Peyer's patch (tissue), 4 donors: ENCODE measurements at places on chromosomes 13 and 19. TPM values are rescaled to one million over a fixed set of nuclear protein-coding genes. Genes with fewer than 3 reads are reported as not detected.

DNA sequence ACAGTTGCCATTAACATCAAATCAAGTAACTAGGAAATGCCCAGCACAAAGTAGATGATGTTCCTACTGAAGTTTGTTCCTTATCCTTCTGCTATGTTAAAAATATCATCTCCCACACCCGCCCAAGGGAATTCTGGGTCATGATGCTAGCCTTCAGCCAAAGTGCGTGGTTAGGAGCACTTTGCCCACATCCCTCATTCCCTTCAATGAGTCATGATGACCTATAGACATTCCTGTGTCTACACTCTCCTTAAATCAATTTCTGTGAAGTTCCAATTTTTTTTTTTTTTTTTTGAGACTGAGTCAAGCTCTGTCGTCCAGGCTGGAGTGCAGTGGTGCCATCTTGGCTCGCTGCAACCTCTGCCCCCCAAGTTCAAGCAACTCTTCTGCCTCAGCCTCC is 17.0 kb downstream of the RXFP2 start:
- H3K4me1 ChIP-seq, result no peaks in the 10 kb centered on the region
- no peak for DNase-seq
- no peaks in the 10 kb centered on the region for H3K27me3 ChIP-seq
- H3K4me3 ChIP-seq, result no peak overlapping the region
- no peak overlapping the region for H3K27ac ChIP-seq
- no peaks in the 10 kb centered on the region for H3K36me3 ChIP-seq

- no peaks in the 10 kb centered on the region for H3K36me3 ChIP-seq
- no peaks in the 10 kb centered on the region for H3K27me3 ChIP-seq
- H3K27ac ChIP-seq, result peak overlapping the region; percentile 53
- no peak for DNase-seq
Measured at GRCh38 chr13:73676550-73677047, 457.6 kb downstream of the KLF12 start.

- no peak for DNase-seq
- H3K4me3 ChIP-seq, result no peak overlapping the region
Measured at GRCh38 chr13:41601718-41602445, 144.5 kb downstream of the RGCC start.

GRCh38 chr19:39223703-39224279 is 19.7 kb upstream of the SYCN start:
- no peaks in the 10 kb centered on the region for H3K36me3 ChIP-seq
- H3K27me3 ChIP-seq, result no peaks in the 10 kb centered on the region
- H3K27ac ChIP-seq, result no peak overlapping the region

DNA sequence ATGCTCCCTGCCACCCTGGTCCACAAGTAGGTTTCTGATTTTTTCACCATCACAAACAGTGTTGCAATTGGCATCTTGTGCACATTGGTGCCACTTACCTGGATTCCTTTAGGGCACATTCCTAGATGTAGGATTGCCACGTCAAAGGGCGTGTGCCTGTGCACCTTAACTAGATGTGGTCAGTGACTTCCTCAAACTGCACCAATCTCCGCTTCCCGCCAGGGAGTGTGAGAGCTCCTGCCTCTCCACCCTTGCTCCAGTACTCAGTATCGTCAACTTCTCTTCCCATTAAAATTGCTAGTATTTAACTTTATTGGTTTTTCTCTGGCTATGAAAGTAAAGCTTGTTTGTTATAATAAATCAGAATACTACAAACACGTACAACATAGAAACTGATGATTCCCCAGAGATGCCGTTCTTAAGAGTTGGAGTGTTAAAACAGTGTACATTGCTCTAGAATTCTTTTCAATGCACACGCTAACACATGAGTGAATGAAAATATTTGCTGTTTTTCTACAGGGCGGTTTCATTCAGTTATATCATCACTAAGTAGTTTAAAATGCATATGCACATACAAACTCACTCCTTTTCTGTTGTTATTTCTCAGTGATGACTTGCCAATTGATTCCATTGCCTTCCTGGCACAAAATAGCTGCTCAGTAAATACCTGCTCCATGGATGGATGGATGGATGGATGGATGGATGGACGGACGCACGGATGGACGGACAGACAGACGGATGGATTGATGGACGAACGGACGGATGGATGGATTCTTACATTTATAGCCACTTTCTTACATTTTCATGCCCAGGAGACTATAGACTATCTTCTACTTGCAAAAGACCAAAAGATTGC is 23.4 kb downstream of the CCNE1 start:
- no peaks in the 10 kb centered on the region for H3K27me3 ChIP-seq
- no peaks in the 10 kb centered on the region for H3K4me1 ChIP-seq
- no peaks in the 10 kb centered on the region for H3K36me3 ChIP-seq
- H3K27ac ChIP-seq, result no peak overlapping the region
- no peak overlapping the region for H3K4me3 ChIP-seq
- no peak for DNase-seq

DNA sequence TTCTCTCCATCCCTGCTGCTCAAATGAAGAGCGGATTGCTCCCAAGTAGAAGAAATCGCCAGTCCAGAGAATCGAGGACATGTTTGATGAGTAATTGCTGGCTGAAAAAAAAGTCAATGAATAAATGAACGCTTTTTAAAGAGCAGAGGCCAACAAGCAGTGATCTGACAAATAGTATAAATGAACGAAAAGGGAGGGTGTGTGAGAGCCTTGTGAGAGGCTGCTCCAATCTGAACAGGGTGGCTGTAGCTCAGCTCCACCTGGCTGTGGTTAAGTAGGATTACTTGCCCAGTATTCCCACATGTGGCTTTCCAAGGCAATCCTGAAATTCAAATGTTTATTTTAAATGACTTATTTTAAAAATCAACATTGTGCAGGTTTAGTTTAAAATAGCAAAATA is 117.1 kb downstream of the TSHZ3 start:
- H3K4me1 ChIP-seq, result no peaks in the 10 kb centered on the region
- no peaks in the 10 kb centered on the region for H3K27me3 ChIP-seq
- no peak overlapping the region for H3K27ac ChIP-seq
- DNase-seq, result no peak
- no peaks in the 10 kb centered on the region for H3K36me3 ChIP-seq

DNA sequence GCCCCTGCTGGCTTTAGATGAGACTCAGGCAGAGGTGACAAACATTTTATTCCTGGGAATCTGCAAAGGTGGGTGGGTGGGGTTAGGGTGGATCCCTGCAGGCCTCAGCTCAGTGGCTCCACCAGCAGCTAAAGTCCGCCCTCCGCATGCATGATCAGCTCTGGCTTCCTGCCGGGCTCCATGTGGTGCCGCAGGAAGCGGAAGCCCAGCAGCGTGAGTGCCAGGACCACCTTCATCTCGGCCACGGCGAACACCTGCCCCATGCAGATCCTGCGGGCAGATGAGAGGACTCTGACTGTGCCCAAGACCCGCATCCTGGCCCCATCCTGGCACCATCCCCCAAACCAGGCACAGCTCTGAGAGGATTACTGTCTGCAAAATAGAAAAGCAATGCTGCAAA is 26.3 kb downstream of the CYP4F2 start:
- H3K36me3 ChIP-seq, result no peaks in the 10 kb centered on the region
- DNase-seq, result peak; percentile 55
- H3K27ac ChIP-seq, result no peak overlapping the region
- H3K4me3 ChIP-seq, result no peak overlapping the region
- no peaks in the 10 kb centered on the region for H3K4me1 ChIP-seq

- H3K4me1 ChIP-seq, result peaks cover 7% of the 10 kb centered on the region
- H3K27ac ChIP-seq, result peak within 1 kb of the TSS; percentile 80
- no peaks in the 10 kb centered on the region for H3K27me3 ChIP-seq
- H3K4me3 ChIP-seq, result peak within 1 kb of the TSS; percentile 95
Measured at GRCh38 chr19:4472174-4472974, at the start of gene HDGFL2. Gene HDGFL2 (plus strand): TSS chr19:4472297. CDS start chr19:4472351, 54 bp downstream.

Gene KIR2DL1
- total RNA-seq, result not detected

Gene PBX4
- 6.8 TPM for total RNA-seq
